ENCODE measurements at places on chromosomes 1 and 21. TPM values are rescaled to one million over a fixed set of nuclear protein-coding genes. Genes with fewer than 3 reads are reported as not detected.

GRCh38 chr1:216216305-216216704 lies 206.9 kb downstream of the USH2A start:
- H3K27me3 ChIP-seq = no peaks in the 10 kb centered on the region
- no peak overlapping the region for H3K27ac ChIP-seq
- no peak for DNase-seq

- H3K36me3 ChIP-seq = no peaks in the 10 kb centered on the region
- no peaks in the 10 kb centered on the region for H3K27me3 ChIP-seq
- no peak for DNase-seq
- no peak overlapping the region for H3K4me3 ChIP-seq
- H3K4me1 ChIP-seq = no peaks in the 10 kb centered on the region
Observed at GRCh38 chr1:3111348-3112021, 42.5 kb downstream of the PRDM16 start.

- no peak overlapping the region for H3K4me3 ChIP-seq
- H3K27me3 ChIP-seq = peaks cover 8% of the 10 kb centered on the region
- peaks cover 3% of the 10 kb centered on the region for H3K4me1 ChIP-seq
- no peak for DNase-seq
- no peaks in the 10 kb centered on the region for H3K36me3 ChIP-seq
- no peak overlapping the region for H3K27ac ChIP-seq
Observed at GRCh38 chr1:47580451-47580995, 142.7 kb downstream of the FOXD2 start.

- H3K4me1 ChIP-seq = no peaks in the 10 kb centered on the region
- peaks cover 15% of the 10 kb centered on the region for H3K27me3 ChIP-seq
- no peak overlapping the region for H3K27ac ChIP-seq
Observed at GRCh38 chr1:229714964-229715603, 89.0 kb downstream of the URB2 start.

GRCh38 chr1:15245593-15246360 lies 1.2 kb upstream of the FHAD1 start:
- H3K27me3 ChIP-seq = peaks cover 33% of the 10 kb centered on the region

DNA sequence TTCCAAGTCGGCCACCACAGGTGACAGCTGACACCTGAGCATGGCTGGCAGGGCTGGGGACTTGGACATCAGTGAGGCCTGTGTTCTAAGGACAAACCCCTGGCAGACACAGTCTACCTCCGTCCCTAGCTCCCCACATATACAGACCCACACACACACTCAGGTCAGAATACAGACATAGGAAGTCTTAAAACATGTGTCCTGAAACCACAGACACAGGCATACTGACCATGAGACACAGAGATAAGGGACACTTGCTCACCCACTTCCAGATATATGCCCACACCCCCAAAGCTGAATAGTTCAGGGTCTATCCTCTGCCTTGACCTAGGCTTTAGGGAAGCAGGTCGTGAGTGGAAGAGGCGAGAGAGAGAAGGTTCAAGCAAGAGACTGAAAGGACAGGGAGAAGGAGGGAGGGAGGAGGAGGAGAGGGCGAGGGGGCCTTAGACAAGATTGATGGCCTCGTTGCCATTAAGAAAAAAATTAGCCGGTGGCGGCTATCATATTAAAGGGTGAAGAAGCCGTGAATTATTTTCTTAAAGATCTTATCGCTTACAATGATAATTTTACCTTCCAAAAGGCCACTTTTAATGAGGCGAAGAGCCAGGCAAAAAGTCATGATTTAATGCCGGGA lies 49.9 kb downstream of the TMEM53 start:
- peaks cover 3% of the 10 kb centered on the region for H3K4me1 ChIP-seq
- H3K27me3 ChIP-seq = no peaks in the 10 kb centered on the region
- no peak overlapping the region for H3K4me3 ChIP-seq
- H3K27ac ChIP-seq = no peak overlapping the region
- H3K36me3 ChIP-seq = no peaks in the 10 kb centered on the region

GRCh38 chr1:171948511-171948910 lies 107.2 kb downstream of the DNM3 start:
- no peak overlapping the region for H3K27ac ChIP-seq
- no peaks in the 10 kb centered on the region for H3K36me3 ChIP-seq
- no peaks in the 10 kb centered on the region for H3K4me1 ChIP-seq
- H3K4me3 ChIP-seq = no peak overlapping the region

- peak; percentile 32 for DNase-seq
- H3K4me1 ChIP-seq = peaks cover 70% of the 10 kb centered on the region
- H3K27ac ChIP-seq = peak overlapping the region; percentile 80
Observed at GRCh38 chr1:24995661-24996060, 65.6 kb upstream of the RUNX3 start.

- H3K27me3 ChIP-seq = no peaks in the 10 kb centered on the region
- H3K4me3 ChIP-seq = peak overlapping the region; percentile 93
- DNase-seq = peak; percentile 75
- peaks cover 12% of the 10 kb centered on the region for H3K36me3 ChIP-seq
- H3K4me1 ChIP-seq = peaks cover 51% of the 10 kb centered on the region
- peak overlapping the region; percentile 91 for H3K27ac ChIP-seq
Observed at GRCh38 chr1:54407404-54408146, 1.4 kb upstream of the SSBP3 start.

DNA sequence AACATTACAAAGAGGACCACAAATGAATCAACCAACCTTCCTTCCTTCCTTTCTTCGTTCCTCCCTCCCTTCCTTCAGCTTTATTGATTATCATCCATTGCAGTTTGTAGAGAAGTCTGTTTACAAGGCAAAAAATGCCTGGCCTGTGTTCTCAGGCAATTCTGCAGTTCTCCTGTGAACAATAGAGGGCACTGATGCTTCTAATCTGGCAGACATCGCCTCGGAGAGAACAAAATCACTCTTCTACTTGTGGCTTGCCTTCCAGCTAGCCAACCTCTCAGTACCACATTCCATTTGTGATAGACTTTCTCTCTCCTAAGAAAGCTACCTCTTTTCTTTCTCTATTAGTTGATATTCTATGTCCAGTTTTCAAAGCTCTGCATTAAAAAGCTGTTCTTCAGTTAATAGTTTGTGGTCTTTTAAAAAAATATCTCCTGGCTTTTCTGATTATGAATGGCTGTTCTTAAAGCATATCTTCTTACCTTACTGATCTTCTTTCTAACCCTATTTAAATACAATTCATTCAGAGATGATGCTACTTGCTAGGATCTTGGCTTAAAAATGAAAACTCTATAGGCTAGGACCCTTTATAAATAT lies 26.9 kb upstream of the ESRRG start:
- no peaks in the 10 kb centered on the region for H3K36me3 ChIP-seq
- H3K27me3 ChIP-seq = no peaks in the 10 kb centered on the region
- H3K4me1 ChIP-seq = no peaks in the 10 kb centered on the region

GRCh38 chr1:200090252-200091159 lies 63.0 kb downstream of the NR5A2 start:
- H3K27me3 ChIP-seq = peaks cover 22% of the 10 kb centered on the region
- H3K36me3 ChIP-seq = no peaks in the 10 kb centered on the region
- no peak overlapping the region for H3K27ac ChIP-seq
- H3K4me3 ChIP-seq = no peak overlapping the region
- DNase-seq = no peak

DNA sequence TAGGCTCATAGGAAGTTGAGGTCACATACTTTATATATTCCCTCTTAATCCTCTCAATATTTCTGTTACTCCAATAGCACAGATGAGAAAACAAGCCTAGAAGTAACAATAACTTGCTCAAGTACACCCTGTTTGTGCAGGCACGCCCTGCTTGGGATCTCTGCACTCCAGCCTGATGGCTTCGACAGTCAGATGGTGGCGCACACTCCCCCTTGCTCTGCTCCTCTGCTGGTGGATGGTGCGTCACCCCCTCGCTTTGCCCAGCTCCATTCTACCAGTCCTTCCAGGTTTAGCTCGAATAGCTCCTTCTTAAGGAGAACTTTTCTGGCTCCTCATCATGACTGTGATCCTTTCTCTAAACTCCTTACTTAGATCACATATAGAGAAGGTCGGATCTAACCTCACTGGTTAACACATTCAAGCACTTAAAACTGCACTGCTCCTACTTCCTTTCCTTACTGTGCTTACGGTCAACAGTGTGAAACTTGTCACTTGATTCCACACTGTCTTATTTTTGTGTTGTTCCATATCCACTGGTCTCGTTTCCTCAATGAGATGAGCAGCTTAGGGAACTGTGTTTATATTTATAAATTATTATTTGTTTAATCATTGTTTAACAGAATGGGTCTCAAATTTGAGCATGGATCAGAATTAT lies 3.0 kb downstream of the TSPAN2 start:
- peaks cover 64% of the 10 kb centered on the region for H3K4me1 ChIP-seq
- no peaks in the 10 kb centered on the region for H3K27me3 ChIP-seq
- DNase-seq = no peak
- H3K36me3 ChIP-seq = no peaks in the 10 kb centered on the region

DNA sequence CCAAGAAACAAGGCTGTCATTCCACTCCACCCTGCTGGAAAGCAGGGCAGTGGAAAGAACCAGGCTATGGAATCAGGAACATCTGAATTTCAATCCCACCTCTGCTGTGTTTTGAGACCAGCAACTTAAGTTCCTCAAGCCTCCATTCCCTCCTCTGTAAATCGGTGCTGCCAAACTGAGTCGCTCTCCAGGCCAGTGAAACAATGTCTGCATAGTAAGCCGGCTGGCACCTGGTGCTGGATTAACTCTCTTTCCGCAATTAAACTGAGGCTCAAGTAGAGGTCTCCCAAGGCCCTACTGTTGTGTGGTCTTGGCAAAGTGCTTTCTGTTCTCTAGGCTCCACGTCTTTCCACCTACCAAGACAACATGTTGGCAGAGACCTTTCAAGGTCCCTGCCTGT lies 65.3 kb downstream of the SSBP3 start:
- H3K36me3 ChIP-seq = no peaks in the 10 kb centered on the region
- no peak overlapping the region for H3K4me3 ChIP-seq
- no peaks in the 10 kb centered on the region for H3K27me3 ChIP-seq
- H3K27ac ChIP-seq = peak overlapping the region; percentile 23
- peaks cover 46% of the 10 kb centered on the region for H3K4me1 ChIP-seq

- no peaks in the 10 kb centered on the region for H3K4me1 ChIP-seq
- no peak overlapping the region for H3K4me3 ChIP-seq
- H3K36me3 ChIP-seq = no peaks in the 10 kb centered on the region
- no peak overlapping the region for H3K27ac ChIP-seq
- DNase-seq = no peak
Observed at GRCh38 chr1:60134716-60135115, 61.1 kb upstream of the C1orf87 start.

- no peaks in the 10 kb centered on the region for H3K36me3 ChIP-seq
- no peak overlapping the region for H3K4me3 ChIP-seq
- H3K27ac ChIP-seq = no peak overlapping the region
Observed at GRCh38 chr1:183052861-183053260, 29.6 kb downstream of the LAMC1 start.

- H3K27ac ChIP-seq = no peak overlapping the region
- DNase-seq = no peak
- H3K4me3 ChIP-seq = no peak overlapping the region
- H3K36me3 ChIP-seq = peaks cover 11% of the 10 kb centered on the region
Observed at GRCh38 chr1:198054510-198054909, 102.3 kb upstream of the NEK7 start.

GRCh38 chr1:158025576-158026230 lies 32.3 kb downstream of the KIRREL1 start:
- H3K4me3 ChIP-seq = no peak overlapping the region
- H3K27me3 ChIP-seq = peaks cover 10% of the 10 kb centered on the region
- no peaks in the 10 kb centered on the region for H3K4me1 ChIP-seq
- H3K27ac ChIP-seq = no peak overlapping the region

GRCh38 chr1:245124241-245124640 lies 30.5 kb upstream of the KIF26B start:
- H3K27me3 ChIP-seq = peaks cover 16% of the 10 kb centered on the region
- H3K4me3 ChIP-seq = no peak overlapping the region
- no peaks in the 10 kb centered on the region for H3K4me1 ChIP-seq

DNA sequence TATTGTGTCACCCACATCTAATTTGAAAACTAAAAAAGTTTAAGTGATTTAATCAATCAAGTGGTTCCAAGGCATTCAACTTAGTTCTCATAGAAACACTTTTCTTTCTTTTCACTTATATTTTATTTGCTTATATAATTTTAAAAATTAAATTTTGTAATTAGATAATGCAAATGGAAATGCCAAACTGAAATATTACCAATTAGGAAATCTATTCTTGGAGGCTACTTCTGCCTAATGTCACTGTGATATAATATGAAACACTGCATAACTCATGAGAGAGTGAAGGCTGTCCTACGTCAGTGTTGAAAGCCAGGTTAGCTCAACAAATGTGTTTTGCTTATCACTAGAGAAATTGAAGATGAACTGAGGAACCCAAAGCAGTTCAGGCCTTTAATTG lies 18.3 kb upstream of the SHCBP1L start:
- no peaks in the 10 kb centered on the region for H3K4me1 ChIP-seq
- no peak for DNase-seq
- H3K27me3 ChIP-seq = peaks cover 36% of the 10 kb centered on the region
- H3K4me3 ChIP-seq = no peak overlapping the region

DNA sequence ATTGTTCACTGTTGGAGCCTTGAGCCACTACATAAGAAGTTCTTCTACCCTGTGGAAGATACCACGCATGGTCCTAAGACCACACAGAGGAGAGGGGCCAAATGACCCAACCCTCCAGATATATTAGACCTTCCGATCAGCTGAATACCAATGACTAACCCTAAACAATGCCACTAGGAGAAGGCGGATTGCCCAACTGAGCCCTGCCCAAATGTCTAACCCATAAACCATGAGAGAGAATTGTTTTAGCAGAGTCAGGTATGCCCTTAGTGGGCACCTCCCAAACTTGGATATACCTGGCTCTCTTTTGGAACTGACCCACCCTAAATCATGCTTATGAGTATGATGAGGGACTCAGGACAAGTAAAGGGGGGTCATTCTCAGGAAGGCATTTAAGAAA lies 12.3 kb downstream of the SMG5 start:
- no peak for DNase-seq
- no peaks in the 10 kb centered on the region for H3K4me1 ChIP-seq
- H3K27ac ChIP-seq = no peak overlapping the region
- no peak overlapping the region for H3K4me3 ChIP-seq

DNA sequence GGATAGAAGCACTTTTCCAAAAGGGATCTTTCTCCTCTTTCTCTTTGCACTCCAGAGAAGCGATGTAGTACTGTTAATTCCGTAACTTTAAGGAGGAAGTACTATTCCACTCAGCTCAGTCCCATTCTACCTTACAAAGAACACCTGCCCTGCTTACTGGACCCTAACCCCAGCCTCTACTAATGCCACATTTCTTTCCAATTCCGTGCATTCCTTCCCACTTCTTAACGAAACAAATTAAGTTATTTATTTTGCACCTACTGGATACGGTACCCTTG lies 511 bp downstream of the NDC1 start:
- peaks cover 25% of the 10 kb centered on the region for H3K4me1 ChIP-seq
- H3K27me3 ChIP-seq = no peaks in the 10 kb centered on the region
- DNase-seq = no peak
- peak overlapping the region; percentile 97 for H3K27ac ChIP-seq
- H3K4me3 ChIP-seq = peak overlapping the region; percentile 100

GRCh38 chr1:154983776-154984466 lies 777 bp downstream of the FLAD1 start:
- H3K27ac ChIP-seq = no peak overlapping the region
- peaks cover 5% of the 10 kb centered on the region for H3K4me1 ChIP-seq
- H3K36me3 ChIP-seq = peaks cover 6% of the 10 kb centered on the region

The DMBX1 gene
- 0.26 TPM for total RNA-seq

The RGS13 gene
- total RNA-seq = 0.64 TPM

The FCRLA gene
- not detected for total RNA-seq

The PTAFR gene
- 1.3 TPM for total RNA-seq

The GJA9 gene
- total RNA-seq = not detected

The ZMYND12 gene
- not detected for total RNA-seq

The KRTAP22-1 gene
- total RNA-seq = not detected

The ITGB3BP gene
- total RNA-seq = 48.3 TPM

The SLC25A34 gene
- 0.88 TPM for total RNA-seq

The TNFRSF4 gene
- 305 TPM for total RNA-seq

The KLHDC9 gene
- 0.64 TPM for total RNA-seq

All from natural killer cell treated with Interleukin-12 subunit alpha and Interleukin-12 subunit beta and Interleukin-15 and Interleukin-18, amount 100 ng/mL, for 72 hours (primary cell).